ENCODE measurements at places on chromosomes 11 and 22.

- no peak for DNase-seq
Measured at GRCh38 chr11:71988050-71988449, 10.7 kb upstream of the IL18BP start.

DNA sequence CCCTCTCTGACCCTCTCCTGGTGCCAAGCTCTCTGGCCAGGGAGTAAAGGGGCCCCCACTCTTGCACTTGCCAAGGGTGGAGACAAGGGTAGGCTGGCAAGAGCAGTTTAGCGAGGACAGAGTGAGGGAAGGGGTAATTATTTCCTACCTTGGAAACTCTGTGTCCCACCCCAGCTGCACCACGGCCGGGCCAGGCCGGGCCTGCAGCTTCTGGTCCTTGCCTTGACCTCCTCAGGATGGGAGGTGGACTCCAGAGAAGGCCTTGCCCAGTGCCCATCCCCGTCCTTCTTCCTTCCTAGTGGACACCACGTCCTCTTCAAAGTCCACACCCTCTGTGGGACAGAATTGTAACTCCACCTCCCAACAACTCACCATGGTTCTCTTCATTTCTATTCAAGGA is 18.4 kb upstream of the OSBPL5 start:
- no peak for DNase-seq

DNA sequence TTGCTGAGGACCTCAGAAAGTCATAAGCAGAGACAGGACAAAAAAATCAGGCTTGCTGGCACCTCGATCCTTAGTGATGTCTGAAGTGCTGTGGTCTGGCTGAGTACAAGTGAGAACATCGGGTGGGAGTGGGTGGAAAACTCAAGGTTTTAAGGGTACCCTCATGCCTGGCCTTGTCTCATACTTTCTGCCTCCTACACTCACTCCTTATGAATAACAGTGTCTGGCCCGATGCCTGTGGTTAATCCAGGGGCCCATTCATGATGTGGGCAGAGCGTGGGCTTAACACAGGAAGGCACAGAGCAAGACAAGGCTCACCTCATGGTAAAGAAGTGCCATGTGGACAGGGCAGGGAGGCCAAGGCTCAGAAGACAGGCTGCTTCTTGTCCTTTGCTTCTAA is 11.0 kb upstream of the UCP3 start:
- no peak for DNase-seq

- no peak for DNase-seq
Measured at GRCh38 chr11:77470504-77470903, 3.4 kb downstream of the PAK1 start.

GRCh38 chr11:80041136-80042000 is 600.5 kb upstream of the TENM4 start:
- no peak for DNase-seq

GRCh38 chr11:116207421-116208141 is 565.2 kb downstream of the BUD13 start:
- no peak for DNase-seq

- no peak for DNase-seq
Measured at GRCh38 chr22:29039148-29039547, 22.5 kb downstream of the C22orf31 start.

- DNase-seq: no peak
Measured at GRCh38 chr22:39252461-39253434, 8.0 kb upstream of the PDGFB start.
